ENCODE measurements at places on chromosomes 6 and 20.

DNA sequence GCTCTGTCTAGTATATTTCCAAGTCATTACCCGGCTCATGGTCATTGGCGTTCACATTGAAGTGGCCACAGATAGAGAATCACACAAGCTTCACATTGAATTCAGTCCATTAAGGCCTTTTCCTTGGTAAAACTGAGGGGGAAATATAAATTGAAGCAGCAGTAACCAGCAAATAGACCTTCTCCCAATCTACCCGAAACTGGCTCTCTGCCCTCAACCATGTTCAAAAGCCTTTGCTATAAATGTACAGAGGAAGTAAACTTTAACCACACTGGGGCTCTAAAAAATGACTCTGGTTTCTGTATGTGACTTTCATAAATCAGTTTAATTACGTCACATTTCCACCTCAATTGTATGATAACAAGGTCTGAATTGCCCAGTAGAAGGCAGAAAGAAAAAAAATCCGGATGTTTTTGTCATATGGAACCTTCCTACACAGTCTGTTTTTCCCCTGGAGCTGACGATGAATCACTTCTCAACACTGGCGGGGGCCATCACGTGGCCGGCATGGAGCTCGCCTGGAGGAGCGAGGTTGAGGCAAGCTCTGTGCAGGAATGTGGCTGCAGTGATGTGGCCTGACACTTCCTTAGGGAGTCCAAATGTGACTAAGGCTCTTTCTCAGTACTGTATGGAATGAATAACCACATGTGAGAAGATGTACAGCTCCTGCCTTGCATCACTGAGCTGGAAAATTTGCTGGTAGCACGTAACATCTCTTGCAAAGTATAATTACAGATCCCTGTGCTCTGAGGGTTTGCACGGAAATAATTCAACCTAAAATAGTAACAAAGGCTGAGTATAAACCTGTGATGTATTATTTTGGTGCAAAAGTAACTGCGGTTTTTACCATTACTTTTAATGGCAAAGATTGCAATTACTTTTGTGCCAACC is 58.6 kb upstream of the SNX9 start:
- DNase-seq = peak; percentile 88

GRCh38 chr20:58033026-58033536 is 195.4 kb downstream of the ANKRD60 start:
- DNase-seq = no peak

DNA sequence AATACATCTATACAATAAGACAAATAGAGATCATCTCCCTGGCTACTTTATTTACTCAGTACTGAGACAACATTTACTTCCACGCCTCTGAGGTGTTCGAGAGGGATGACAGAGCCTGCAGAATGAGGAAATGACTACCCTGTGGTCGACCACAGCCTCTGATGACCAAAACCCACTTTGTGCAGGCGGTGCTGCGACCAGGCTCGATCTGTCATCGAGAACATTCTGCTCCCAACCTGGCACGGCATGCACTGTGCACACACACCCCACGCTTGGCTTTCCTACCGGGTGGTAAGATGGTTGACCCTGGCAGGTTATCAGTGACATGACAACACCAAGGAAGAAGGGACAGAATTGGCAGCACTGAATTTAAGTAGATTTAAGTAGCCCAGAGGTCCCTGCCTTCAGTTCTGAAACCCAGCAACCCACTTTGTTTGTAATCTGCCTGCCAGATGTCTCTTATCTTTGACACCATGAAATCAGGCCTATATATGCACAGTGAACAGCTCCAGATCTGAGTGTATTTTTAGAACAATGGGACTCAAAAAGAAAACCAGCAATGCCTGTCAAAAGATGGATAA is 42.6 kb downstream of the TTI1 start:
- DNase-seq = peak; percentile 39

DNA sequence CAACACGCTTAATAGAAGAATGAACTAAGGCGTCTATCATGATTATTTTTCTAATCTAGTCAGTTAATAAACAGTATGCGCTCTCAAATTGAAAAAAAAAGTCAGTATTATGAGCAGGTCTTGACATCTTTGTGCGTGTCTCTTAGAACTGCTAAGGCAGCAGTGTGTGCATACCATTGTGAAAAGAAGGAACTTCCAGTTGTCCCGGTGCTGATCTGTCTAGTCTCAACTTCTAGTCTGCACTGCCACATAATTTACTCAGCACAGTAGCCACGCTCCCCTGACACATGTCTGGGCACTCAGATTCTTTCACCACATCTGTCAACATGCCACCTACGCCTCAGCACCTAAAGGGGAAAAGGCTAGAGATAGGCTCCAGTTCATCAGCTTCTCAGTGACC is 61.1 kb upstream of the SPDEF start:
- DNase-seq = no peak

DNA sequence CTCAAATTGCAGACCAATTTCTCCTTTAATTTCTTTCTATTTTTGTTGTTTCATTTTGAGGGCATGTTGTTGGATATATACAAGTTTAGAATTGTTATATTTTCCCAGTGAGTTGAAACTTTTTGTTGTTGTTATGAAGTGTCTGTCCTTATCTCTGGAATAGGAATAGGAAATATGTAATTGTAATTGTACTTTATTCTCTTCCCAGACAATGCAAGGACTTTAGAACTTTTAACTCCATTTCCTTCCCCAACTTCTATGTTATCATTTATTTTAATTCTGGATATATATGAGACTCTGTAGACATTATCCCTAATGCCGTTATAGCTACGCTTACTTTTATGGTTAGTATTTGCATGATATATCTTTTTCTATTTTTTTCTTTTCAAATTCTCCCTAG is 12.4 kb downstream of the SERPINB1 start:
- no peak for DNase-seq

DNA sequence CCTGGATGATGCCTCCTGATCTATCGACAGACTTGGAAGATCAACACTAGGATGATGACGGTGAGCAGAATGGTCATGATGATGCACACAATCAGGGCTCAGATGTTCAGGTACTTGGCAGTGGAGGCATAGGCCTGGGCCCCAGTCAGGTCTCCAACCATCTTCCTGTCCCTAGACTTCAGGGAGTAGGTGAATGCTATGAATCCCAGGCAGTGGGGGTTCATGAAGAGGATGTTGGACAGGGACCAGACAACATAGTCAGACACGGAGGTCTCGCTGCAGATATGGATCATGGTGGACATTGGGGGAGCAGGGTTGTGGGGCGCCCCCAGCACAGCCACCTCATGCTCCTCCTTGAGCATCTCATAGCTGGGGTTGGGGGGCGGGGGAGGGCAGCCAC is 27.5 kb downstream of the HLA-F start:
- DNase-seq = no peak

DNA sequence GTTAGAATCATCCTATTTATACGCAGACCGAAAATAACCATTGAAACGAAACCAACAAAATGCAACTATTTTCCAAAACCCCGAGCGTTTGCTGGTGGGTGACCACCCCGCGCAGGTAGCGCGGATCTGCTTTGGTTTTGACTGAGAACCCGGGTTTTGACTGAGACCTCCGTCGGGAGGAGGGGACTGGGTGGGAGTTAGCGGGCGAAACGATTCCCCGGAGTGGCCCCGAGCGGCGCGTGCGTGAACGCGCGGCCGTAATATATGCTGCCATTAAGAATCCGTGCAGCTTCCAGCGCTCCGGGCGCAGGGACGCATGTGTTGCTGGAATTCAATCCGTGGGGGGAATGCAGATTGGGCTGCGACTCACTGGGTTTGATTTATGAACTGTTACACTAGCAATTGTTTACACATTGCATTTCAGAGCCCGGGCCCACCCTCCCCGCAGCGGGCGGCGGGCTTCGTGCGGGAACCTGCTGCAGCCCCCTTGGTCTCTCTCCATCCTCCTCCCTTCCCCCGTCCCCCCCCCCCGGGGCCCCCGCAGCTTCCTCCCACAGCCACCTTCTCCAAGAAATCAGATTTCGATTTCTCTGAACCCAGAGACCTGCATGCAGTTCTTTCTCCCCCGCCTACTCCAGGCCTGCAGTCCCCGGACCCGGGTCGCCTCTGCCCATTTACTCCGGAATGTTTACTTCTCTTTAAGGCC is 9.9 kb downstream of the NRN1 start:
- peak; percentile 71 for DNase-seq

DNA sequence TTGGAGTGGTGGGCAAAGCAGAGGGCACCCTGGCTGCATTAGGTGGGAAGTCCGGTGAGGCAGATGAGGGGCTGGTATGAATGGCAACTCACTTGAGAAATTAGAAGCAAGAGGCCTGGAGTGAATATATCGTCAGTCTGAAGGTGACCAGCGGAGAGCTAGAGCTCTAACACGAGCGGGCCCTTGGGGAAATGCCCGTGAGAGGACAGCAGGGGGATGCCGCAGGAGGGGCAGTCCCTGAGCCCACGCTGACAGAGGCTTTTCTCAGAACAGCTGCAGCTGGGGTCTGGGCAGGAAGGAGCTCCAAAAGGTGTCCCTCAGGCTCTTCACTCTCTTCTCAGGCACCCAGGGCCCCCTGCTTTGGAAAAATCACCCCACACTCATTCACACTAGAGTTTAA is 32.0 kb upstream of the CD93 start:
- no peak for DNase-seq

DNA sequence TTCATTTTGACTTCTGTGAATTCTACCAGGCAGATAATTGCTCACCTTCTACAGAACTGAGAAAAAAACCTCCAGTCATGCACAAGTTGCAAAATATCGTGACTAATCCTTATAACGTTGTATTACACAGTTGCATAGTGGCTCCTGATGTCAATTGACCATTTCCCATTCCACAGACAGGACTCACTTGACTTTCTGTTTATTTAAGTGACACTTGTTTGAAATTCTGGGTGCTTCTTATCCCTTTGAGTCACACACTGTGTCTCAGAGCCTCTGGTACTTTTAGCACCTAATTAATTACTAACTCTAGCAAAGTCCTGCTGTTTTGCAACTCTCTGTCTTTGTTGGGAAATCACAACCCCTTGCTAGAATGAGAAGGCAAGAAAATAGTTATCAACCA is 16.2 kb upstream of the RSPO3 start:
- no peak for DNase-seq

DNA sequence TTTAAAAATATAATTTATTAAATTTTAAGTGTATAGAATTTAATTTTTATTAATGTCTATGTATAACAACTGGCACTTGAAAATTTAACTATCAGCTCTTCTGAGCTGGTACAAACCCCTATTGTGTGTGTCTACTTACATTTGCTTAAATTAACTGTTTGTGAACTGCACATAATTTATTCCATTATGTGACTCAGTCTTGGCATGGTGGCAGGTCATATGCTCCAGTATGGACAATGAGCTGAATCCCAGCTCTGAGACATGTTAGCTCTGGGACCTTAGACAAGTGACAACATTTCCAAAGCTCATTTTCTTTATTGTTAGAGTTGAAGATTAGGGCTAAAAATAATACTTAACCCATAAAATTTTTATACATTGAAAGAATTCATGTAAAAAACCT is 526.1 kb upstream of the MARCKS start:
- DNase-seq = no peak

DNA sequence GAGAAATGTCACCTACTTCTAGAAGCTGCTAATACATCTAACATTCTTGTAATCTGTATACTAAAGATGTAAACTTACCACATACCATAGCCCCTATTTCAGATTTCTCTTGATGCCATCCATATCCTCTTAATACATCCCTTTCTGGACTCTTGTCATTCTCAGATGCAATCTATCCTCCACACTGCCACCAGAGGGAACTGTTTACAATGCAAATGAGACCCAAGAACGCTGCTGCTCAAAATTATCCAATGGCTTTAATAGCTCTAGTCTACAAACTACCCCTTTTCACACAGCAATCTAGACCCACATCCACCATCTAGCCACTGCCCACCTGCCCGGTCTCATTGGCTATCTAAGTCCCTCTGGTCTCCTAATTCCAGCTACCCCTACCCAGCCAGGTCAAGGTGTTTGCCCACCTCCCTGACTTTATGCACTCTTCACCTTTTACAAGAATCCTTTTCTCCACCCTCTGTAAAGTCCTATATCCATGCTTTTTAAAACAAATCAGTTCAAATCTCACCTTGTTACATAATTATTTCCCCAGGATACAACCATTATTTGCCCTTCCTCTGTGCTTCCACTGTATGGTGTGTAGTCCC is 14.8 kb downstream of the FAXC start:
- DNase-seq = no peak

DNA sequence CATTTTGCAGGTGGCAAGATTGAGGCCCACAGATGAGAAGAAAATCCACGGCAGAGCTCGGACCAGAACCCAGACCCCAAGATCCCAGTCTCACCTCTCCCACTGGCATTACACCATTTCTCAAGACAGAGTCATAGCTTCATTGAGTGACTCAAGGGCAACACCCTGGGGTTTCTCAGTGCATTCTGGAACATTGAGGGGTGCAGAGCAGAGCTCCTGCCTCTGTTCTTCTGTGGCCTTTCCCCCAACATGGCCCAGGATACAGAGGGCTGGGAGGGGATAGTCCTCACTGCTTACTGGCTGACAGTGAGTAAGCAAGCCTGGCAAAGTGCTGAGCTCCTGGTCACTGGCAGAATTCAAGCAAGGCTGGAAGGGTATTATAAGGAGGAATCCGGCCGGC is 74.0 kb downstream of the MDGA1 start:
- DNase-seq = no peak

DNA sequence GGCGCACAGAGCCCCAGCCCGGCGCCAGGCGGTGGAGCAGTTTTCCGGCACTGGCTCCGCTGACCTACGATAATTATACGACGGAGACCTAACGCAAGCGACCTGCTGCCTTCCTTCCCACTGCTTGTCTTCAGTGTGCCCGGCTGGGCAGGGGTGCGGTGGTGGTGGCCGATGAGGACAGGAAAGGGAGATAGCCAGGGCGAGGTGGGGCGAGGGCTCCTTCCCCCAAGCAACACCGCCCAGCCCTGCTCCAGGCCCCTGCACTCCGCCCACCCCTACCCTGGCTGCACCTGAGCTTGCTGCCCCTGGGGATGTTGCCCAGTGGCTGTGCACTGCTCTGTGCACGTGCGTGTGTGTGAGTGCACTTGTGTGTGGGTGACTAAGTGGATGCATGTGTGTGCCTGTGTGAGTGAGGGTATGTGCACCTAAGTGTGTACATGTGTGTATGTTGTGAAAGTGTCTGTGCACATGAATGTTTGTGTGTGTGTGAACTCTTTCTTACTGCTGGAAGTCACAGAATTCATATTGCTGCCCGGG is 42.6 kb upstream of the IRF4 start:
- no peak for DNase-seq

GRCh38 chr6:134678436-134678889 is 271.4 kb downstream of the ALDH8A1 start:
- DNase-seq = peak; percentile 74

DNA sequence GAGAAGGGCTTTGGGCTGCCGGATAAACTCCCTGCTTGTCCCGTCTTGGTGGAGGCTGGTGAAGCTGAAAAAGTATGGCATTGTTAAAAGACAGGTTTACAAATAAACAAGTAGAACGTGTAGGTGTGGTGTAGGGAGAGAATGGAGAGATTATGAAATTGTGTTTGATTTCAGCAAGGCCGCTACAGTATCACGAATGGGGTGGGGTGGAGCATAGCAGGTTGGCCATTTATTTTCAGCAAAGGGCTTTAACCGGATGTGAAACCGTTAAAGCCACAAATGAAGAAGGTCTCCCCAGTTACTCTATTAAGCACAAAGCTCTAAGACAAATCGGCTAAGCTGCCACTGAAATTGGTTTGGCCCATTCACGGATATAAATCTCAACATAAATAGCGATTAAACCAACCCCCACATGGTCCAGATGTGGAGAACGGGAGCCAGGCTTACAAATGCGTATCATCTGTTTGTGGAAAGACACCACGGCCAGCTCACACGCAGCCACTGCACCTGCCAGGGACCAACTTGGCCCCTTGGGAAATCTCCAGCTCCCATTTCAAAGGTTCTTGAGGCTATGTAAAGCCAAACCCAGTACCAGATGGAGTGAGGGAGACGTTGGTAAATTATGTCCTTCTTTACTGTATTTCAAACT is 94.0 kb downstream of the ZMYND8 start:
- DNase-seq = peak; percentile 63

- no peak for DNase-seq
Observed at GRCh38 chr6:111614833-111615582, 9.3 kb upstream of the TRAF3IP2 start.
